SJCRH30 (cell line): ENCODE measurements at places on chromosomes 6 and 20. TPM values are rescaled to one million over a fixed set of nuclear protein-coding genes. Genes with fewer than 3 reads are reported as not detected.

The SLC24A3 gene
- total RNA-seq: 0.34 and 0.38 TPM in 2 replicates

The PCSK2 gene
- total RNA-seq: 0.08 TPM in 1 of 2 replicates, not detected in the other

The TCF21 gene
- total RNA-seq: not detected in 2 replicates

The RIMS1 gene
- total RNA-seq: 0.24 and 0.28 TPM in 2 replicates

The HLA-G gene
- not detected in 2 replicates for total RNA-seq

The KCNG1 gene
- 7.4 and 9.3 TPM in 2 replicates for total RNA-seq

The GSTA5 gene
- not detected in 2 replicates for total RNA-seq

The SPACA1 gene
- not detected in 2 replicates for total RNA-seq

The TRIM10 gene
- not detected in 2 replicates for total RNA-seq

The PXDC1 gene
- total RNA-seq: 7.8 and 8.1 TPM in 2 replicates

The OSER1 gene
- total RNA-seq: 50.6 and 54.9 TPM in 2 replicates

The MYBL2 gene
- total RNA-seq: 181 and 191 TPM in 2 replicates

The MYB gene
- total RNA-seq: 5.3 and 6.4 TPM in 2 replicates

The EDN3 gene
- 92.5 and 97.6 TPM in 2 replicates for total RNA-seq

The FAM209B gene
- 0.20 TPM in 1 of 2 replicates, not detected in the other for total RNA-seq

The NRSN1 gene
- total RNA-seq: not detected in 2 replicates

The DEFB126 gene
- total RNA-seq: not detected in 2 replicates

The CST4 gene
- total RNA-seq: not detected in 2 replicates
